ENCODE measurements at places on chromosomes 3 and 15.

DNA sequence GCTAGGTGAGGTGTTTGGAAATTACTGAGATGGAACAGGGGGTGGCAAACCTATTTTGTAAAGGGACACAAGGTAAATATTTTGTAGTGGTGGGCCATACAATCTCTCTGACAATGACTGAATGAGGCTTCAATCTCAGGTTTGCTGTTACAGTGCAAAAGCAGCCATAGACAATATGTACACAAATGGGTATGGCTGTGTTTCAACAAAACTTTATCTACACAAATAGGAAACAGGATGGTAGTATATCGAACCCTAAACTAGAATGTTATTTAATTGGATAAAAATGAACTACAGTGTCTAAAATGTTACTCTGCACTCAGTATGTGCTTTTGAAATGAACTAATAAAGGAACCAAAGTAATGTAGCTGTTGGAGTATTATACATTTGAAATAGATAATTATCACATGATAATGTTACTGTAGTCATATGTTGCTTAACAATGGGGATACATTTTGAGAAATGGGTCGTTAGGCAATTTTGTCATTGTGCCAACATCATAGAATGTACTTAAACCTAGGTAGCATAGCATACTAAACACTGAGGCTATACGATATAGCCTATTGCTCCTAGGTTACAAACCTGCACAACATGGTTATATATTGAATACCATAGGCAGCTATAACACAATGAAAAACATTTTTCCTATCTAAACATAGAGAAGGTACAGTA lies 495.2 kb upstream of the TBL1XR1 start:
- DNase-seq = no peak

DNA sequence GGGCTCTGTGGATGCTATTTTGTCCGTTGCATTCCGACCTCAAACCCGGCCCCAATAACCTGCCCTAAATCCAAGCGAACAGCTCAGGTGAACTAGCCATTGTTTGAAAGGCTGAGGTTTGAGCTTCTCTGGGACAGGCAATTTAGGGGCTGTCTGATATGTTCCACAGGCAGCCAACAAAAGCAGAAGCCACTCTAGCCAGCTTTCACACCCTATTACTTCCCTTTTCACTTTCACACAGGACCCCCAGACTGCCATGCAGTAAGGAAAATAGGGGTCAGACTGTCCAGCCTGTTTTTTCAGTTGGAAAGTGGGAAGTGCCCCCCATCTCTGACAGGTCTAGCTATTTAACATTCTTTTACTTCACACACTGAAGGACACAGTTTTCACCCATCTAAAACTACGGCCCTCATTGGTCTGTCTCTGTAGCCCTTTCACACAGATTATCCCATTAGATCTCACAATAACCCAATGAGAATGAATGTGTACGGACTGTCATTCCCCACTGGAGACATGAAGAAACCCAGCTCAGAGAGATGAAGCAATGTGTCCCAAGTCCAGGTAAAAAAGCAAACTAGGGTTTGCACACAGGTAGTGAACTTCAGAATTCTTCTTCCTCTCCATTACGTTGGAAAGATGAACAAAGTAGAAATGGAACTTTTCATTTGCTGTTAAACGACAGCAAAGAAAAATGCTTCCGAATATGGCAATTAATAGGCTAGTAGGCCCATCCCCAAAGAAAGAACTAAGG lies 1.9 kb downstream of the CCDC12 start:
- no peak for DNase-seq

DNA sequence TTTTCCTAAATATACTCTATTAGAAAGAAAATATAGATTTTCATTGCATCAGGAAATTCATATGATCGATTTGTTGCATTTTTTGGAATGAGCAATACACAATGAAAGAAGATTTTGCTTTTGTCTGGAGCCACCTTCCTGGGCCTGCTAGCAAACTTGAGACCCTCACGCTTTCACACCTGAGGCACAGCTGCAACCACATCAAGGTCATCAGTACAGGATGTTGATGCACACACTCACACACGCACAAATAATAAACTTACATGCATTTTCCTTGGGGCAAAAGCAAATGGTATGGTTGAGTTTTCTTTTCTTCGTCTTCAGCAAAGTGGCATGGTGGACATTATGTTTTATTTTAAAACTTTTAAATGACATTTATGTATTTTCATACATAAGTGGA lies 64.8 kb upstream of the SATB1 start:
- DNase-seq = no peak

- no peak for DNase-seq
Measured at GRCh38 chr3:80806673-80807072, 954.8 kb downstream of the GBE1 start.

- DNase-seq = no peak
Measured at GRCh38 chr3:39106281-39106811, 1.1 kb downstream of the GORASP1 start.

Measured in skeletal muscle cell (primary cell).